HTR-8/SVneo (cell line): ENCODE measurements at places on chromosomes 1 and 21.

- no peak for DNase-seq
These were observed 205.4 kb downstream of the NFIA start for GRCh38 chr1:61287734-61288133.

DNA sequence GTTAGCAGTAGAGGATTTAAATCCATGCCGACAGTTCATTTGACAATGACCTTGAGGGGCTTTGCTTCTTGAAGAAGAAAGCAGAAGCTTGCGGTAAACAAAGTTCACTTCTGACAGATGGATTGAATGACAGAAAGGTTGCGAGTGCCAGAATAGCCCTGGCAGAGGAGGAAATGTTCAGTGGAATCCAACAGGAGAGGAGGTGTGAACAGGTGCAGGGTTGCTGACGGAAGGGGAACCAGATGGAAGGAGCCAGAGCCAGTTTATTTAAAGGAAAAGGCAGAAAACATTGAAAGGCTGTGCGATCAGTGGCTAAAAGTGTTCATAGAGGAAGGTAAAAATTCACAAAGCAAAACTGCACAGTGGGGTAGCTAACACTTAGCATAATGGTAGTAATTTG, 141.0 kb downstream of the SDCCAG8 start:
- no peak for DNase-seq

DNA sequence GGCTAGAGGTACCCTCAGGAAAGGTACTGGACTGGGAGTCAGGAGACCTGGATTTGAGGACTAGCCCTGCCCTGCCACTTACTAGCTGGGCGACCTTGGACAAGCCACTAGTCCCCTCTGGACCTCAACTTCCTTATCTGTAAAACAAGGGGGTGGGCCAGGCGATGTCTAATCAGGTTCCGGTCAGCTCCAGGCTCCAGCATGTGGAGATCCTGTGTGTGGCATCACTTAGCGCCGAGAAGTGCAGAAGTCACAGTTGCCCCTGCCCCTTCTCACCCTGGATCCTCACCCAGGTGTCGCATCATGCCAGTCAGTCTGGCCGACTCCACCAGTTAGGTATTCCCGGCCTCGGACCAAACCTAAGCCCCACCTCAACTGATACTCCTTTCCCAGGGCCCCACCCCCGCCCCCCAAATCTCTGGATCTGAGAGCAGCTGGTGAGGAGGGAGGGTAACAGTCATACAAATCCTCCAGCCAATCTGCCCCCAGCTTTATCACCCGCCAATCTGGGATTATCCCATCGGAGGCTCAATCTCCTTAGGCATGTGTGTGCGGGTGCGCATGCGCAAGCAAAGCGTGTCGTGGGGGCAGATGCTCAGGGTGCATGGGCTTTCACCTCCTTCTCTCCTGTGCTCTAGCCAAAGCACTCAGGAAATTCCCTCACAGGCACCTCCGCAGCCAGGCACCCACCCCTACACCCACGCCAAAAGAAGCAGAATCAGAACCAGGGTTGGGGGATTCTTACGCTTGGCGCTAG, 5.4 kb downstream of the CELF3 start:
- DNase-seq: no peak

DNA sequence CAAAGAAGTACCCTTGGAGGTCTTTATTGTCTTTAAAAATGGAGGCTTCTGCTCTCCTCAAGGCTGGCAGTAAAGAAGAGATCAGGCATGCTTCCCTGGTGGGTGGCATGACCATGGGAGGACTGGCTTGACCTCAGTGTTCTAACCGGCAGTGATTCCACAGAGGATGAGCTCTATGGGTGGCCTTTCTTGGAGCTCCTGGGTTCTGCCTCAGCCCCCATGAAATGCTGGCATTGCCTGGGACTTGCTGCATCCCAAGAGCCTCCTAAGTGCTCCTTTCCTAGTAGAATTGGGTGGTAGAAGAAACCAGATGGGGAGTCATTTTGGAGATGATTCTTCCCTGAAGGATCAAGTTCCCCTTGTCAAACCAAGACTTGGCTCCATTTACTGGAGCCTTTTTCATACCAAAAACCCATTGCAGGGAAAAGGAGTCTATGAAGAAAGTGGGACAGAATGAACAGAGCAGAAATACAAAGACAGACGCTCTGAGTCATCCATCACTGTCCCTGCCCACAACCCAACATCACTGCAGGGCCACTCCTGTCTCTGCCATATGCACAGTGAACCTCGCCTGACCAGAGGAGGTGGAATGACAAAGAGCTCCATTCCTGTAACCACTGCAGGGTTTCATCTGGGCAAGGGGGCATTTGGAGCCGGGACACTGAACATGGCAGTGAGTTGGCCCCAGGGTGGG, 42.4 kb downstream of the RIMS3 start:
- no peak for DNase-seq

- no peak for DNase-seq
These were observed 68.2 kb downstream of the RNF187 start for GRCh38 chr1:228555074-228555994.

DNA sequence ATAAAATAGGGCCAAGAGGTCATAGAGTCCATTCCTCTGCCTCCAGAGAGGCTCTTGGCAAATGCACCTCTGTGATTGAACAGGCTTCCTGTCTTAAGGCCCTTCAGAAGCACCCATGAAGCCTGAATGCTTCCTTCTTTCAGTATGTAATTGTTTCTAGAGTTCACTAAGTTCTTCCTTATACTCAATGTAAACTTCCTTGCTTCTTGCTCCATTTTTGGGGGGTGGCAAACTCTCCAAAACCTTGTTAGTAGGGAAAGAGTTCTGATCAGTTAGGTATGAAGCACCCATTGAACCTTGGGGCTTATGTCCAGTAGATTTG, 102.3 kb upstream of the LPGAT1 start:
- no peak for DNase-seq
